AG04450 (cell line): ENCODE measurements at places on chromosomes 7 and 10.

GRCh38 chr7:36448781-36449379 lies 59.2 kb downstream of the ANLN start:
- DNase-seq: no peak

DNA sequence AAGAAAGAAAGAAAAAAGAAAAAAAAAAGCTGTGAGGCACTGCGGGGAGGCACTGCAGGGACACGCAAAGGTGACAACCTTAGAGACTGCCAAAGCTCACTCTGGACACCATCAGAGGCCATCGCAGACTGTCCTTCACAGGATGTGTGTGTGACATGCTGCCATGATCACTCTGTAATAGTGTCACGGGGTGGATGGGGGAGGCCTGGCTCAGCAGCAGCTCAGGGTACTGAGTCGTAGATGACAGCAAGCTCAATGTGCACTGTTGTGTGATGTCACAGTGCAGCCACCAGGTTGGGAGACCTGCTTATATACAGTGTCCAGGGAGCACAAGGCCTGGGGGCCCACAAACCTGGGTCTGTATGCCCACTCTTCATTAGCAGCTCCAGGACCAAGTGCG lies 83.3 kb downstream of the SLIT1 start:
- DNase-seq: no peak

DNA sequence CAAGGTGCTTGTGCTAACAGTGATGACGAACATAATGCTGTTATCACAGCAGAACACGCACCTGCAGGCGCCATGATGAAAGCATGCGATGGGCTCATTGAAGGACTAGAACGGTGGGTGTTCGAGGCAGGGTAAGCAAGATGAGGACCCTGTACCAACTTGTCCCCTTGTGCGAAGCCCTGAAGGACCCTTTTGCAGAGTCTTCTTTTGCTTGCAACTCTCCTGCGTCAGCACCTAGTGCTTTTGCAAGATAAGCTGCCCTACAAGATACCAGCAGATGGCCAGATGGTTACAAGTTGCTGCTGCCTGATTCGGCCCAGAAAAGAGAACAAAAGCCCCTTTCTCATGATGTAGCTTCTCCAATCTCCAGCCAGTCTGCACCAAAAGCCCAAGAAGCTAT lies 4.2 kb upstream of the IL15RA start:
- no peak for DNase-seq

DNA sequence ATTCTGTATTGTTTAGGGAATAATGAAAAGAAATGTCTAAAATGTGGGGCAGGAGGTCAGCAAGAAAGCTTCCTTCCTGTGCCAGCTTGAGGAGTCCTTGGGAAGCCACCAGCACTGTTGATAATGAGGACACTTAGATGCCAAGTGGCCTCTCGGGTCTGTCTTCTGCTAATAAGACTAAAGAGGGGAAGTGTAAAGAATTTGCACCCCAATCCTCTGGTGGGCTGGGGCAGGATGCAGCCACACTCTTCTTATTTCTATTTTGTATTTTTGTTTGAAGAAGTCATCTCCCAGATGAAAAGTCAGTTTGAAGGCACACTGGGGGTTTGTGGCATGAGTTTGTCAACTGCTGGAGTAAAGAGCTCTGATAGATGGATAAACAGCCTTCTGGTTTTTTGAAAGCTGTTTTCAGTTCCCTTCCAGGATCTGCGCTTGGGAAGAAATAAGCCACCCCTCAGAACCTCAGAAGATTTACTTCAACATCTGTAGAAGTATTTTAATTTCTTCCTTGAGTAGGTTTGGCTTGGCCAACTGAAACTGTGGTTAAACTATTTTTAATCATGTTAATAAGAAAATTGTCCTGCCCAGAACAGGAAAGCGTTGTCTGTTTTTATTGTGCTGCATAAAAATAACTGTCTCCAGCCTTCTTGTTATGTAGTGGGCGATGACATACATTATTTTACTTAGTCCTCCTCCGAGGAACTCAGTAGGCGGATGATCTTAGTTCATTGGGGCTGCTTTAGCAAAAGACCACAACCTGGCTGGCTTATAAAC lies 128.8 kb upstream of the GPR26 start:
- DNase-seq: no peak

DNA sequence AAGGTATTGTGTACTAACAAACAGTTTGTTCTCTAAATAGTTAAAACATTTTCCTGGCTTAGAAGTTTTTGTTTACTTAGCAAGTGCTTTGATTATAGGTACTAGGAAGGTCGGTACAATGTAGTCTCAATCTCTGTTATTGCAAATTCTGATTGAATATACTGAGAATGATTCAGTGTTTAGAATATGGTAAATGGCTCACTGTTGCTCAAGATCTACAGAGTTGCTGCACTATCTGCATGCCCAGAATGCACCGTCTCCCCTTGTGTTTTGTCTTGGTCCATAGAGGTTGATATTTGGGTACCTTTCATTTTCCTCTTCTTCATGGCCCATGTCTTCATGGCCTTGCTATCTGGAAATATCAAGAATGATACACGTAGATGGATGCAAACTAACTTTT lies 99.6 kb downstream of the KLF6 start:
- no peak for DNase-seq

DNA sequence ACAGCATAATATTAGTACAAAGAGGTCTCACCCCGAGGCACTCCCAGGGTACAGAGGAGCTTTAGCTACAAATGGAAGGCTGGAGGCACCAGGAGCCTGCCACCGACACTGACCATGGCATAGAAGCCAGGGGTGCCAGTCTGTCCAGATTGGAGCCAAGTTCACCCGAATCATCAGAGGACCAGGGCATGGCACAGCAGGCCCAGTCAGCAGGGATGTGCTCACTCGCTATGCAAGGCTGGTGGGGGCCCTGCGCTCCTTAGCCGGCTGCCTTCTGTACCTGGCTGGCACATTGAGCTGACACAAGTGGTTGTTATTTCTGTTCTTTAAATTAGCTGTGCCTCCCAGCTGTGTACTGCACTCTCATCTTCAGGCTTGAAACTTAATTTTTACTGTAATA lies 149.3 kb downstream of the TCERG1L start:
- no peak for DNase-seq

- no peak for DNase-seq
Measured at GRCh38 chr7:78443811-78444210, 645.2 kb downstream of the PHTF2 start.

- DNase-seq: no peak
Measured at GRCh38 chr10:132848291-132848701, 62.3 kb upstream of the NKX6-2 start.

GRCh38 chr10:84493361-84493760 lies 165.0 kb downstream of the CCSER2 start:
- no peak for DNase-seq

DNA sequence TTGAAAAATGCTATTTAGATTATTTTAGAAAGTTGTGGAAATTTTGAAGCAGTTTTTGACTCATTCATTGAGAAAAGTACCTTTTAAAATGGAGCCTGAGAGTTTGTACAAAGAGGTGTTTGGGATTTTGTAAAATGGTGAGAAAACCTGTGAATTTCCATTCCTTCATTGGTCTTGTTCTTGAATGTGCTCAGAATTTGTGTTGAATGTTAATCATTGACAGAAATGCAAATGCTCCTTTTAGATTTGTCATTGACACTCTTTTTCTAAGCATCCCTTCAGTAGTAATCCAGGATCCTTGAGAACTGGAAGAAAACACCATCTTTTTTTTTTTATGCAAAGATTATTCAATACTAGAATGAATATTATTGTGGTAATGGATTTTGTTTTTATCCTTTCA lies 74.8 kb downstream of the LCOR start:
- DNase-seq: no peak

DNA sequence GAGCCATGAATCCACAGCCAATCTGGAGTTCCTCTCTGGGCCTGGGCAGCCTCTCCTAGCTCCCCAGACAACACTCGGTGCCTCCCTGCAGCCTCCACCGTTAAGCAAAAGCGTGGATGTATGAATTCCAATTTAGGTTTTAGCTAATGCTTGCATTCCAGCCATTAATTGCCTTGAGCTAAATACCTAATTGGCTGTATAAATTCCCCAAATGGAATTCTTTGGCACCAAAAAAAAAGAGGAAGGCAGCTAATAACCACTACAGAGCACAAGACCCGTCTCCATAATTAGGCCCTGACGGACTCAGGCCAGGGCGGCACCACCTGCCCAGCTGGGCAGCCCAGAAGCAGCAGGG lies 140.5 kb downstream of the PTPRN2 start:
- no peak for DNase-seq

- DNase-seq: no peak
Measured at GRCh38 chr7:84844771-84845170, 342.1 kb downstream of the SEMA3D start.

DNA sequence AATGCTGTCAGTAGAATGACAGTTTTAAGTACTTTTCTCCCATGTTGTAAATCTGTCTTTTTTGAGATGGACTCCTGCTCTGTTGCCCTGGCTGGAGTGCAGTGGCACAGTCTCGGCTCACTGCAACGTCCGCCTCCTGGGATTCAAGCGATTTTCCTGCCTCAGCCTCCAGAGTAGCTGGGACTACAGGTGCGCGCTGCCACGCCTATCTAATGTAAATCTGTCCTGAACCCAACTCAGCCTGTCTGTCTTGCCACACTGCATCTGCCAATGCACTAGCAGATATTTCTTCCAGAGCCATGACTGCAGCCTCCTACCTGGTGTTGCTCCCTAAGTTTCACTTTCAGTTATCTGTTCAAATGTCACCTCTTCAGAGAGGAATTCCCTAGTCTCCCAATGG lies 264.1 kb downstream of the PHF14 start:
- DNase-seq: no peak

DNA sequence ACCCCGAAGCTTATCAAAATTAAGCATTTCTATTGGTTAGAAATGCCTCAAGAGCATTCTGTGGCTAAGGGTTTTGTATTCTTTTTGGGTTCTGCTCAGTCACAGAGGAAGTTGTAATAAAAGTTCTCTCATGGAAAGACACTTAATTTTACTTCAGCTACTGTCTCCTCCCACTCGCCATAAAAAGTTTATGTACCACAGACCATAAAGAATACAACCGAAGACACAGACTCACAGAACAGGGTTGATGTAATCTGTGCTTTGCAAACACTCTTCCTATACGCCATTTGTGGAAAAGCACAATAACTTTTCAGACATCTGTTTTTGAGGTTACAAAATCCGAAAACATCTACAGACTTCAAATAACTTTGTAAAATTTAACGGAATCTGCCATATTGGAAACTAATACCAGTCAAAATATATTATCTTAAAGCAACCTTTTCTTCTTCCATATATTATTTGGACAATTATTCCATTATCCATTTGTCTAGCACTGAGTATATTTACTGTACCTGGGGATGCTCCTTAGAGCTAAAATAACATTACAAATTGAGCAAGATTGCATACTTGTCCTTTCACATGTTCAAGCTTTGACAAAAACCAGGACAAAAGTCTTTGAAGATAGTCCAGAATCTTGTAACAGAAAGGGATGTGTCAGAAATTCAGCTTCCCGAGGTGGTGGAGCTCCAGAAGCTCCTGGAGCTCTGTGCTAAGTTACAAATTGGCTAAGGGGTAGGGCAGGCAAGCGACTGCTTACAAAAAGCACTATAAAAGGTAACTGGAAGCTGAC lies 219.0 kb upstream of the MEOX2 start:
- no peak for DNase-seq

DNA sequence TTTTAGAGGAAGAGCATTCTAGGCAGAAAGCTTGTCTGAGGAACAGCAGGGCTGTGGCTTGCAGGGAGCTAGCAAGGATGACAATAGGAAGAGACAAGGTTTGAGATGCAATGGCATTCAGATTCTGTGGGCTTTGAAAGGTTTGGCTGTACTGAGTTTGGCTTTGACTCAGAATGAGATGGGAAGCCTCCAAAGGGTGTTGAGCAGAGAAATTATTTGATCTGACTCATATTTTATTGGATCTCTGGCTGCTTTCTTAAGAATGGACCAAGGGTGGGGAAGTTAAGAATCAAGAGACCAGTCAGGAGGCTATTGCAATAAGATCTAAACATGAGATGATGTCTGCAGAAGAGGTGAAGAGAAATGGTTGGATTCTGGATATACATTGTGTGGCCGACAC lies 273.2 kb downstream of the CDK14 start:
- DNase-seq: no peak

GRCh38 chr7:77393954-77394353 lies 22.2 kb downstream of the GSAP start:
- DNase-seq: no peak

DNA sequence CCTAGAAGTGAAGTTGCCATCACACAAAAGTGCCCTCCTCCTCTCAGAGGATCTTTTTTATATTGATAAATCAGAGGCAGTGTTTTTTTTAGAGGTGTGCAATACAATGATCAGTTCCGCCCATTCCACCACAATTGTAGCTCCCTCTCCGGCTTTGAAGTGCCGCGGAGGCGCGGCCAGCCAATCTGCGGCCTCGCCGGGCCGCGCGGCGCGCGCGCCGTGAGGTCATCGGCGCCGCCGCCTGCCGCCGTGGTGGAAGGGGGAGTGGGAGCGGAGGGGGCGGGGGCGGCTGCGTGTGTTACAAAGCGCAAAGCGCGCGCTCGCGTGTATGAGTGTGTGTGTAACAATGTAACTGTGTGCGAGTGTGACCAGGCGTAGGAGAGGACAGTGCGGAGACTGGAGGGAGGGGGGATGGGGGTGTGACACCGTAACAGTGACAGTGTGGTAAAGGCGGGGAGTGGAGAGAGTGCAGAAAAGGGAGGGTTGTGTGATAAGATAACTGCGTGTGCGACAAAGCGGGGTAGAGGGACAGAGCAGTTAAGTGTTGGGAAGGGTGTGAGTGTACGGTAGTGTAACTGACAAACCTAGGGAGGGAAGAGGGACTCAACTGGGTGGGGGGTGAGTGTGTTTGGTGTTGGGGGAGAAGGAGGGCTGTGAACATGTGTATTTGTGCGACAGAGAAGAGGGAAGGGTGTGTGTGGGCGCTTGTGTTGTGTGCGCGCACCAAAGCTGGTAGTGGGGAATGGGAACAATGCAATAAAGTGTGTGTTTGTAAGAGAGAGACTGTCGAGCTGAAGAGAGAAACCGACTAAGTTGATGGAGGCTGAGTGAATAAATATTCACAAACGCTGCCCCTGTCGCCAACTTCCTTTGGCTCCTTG lies at the start of gene SP8:
SP8 (minus strand) TSS at position 108 of the 881 bp plus-strand sequence; CDS start at position 20, 88 bp downstream.
- DNase-seq: no peak

DNA sequence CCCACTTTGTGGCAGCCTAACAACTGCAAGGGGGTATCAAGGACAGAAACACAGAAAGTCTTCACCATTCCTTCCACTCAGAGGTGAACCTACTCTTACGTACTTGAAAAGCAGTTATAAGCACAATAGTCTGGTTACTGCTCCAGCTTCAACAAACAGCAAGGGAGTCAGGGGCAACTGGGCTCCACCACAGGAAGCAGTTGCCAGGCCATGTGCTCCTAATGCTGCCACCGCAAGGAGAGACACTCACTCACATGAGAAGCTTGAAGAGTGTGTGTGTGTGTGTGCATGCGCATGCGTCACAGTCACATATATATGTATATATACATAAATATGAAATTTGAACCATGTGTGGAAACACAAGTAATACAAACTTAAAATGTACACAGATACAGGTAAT lies 65.5 kb downstream of the GRB10 start:
- no peak for DNase-seq

DNA sequence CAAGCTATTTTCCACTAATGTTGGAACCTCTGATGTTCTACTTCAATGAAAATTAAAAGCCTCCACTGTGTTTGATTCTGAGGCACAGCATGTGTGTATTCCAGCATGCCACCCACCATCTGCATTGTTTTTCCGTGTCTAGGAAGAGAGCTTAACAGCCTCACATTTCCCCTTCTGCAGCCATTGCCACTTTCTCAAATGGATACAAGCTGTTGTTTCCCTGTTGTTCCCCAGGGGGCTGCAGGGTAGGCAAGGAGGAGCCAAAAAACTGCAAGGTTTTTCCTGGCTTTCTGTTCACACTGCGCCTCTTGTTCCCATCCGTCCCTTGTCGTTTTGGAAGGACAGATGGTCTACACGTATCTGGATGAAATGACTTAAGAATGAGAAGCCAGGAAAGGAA lies 72.3 kb upstream of the DNAJB12 start:
- DNase-seq: no peak
